Kidney epithelial cell (primary cell): ENCODE measurements at places on chromosomes 16 and 17.

DNA sequence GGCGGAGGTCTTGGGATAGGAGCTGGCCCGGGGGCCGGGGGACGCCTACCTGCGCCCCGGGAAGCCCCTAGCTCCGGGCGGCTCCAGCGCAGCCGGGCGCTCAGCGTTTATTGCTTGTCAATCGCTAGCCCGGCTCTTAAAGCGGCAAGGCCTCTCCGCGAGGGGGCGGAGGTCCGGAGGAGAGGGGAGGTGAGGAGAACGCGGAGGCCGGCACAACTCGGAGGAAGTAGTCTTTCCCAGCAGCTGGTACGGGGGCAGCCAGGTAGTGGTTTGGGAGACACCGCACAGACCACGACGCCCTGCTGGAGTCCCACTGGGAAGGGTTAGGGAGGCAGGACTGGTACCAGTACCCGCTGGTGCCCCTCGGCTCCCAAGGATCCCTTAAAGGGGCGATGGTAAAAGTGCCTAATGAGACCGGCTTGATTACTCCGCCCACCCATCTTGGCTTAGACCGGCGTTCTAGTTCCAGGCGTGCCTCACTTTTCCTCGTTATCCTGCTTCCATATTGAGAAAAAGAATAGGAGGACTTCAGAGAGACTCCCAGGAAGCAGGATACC is at the start of gene MPP2:
MPP2 (minus strand) TSS at position 112 of the 557 bp plus-strand sequence. CDS start 3,076 bp downstream, outside the sequence.
- no peak for DNase-seq

DNA sequence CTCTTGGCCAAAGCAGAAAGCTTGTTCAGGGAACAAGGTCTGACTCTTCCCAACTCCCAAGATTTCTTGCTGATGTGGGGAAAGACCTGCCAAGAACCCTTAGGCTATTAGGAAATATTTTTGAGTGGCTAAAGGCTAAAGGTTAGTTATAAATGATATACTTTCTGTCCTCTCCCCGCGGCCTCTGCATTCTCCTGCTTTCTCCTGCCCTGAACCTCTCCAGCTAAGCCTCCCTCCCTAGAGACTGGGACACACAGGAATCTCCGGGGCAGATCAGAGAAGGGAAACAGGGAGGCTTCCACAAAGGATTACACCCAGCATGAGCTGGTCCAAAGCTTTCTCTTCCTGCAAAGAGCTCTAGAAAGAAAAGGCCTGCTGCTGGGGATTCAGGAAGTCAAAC is 2.3 kb downstream of the SLC43A2 start:
- DNase-seq: no peak

- DNase-seq: no peak
Observed at GRCh38 chr16:25709213-25709612, 17.5 kb downstream of the HS3ST4 start.

DNA sequence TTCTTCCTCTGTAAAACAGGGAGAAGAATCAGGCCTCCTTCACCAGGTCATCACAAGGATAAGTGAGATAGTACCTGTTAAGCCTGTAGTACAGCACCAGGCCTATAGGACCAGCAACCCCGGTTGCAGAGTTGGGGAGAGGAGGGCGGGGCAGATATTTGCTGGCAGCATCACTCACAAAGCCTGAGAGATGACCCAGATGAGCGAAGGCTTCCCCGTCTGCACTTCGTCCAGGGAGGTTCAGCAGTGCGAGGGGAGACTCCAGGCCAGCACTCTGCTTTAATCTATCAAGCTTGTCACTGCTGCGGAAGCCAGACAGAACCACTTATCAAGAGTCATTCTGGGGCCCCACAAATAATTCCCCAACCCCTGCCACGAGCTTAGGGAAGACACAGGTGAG is 15.8 kb upstream of the RBBP6 start:
- no peak for DNase-seq

DNA sequence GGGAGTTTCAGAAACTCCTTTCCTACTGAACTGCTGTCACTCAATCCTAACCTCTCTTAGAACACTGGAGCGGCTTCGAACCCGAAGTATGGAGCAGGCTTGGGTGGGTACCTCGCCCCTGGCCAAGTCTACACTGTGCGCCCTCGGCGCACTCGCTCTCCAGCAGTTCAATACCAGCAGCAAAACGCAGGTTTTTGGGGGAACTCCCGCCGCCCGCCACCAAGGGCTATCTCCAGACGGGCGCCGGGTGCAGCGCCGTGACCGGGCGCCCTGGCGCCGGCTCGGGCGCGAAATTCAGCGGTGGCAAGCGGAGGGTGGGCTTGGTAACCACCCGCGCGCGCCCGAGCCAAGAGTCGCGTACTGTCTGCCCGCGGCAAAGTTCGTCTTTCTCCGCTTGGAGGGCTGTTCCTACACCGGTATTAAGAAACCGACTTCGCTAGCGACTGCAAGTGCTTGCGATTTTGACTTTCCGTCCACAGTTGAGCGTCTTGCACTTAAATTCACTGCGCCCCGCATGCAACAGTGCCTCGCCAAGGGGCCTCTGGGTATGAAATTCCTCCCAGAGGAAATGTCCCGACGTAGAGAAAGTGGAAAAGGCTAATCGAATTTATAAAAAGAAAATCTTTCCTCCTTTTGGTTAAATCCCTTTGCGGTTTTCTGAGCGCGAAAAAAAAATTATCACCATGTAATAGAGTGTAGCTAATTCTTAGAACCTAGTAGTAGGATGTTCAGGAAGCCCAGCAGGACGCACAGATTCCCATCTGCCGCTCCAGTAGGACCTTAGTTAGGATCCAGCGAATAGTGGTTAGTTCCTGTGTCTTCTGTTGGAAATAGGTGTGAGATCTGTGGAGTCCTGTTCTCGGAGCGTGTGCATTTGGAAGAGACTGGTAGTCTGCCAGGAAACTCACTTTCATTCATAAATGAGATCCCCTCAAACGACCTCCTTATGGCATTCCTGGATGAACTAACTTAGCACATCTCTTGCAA is 5.0 kb upstream of the SALL1 start:
- DNase-seq: no peak

GRCh38 chr16:68790130-68790761 is 53.1 kb upstream of the TANGO6 start:
- DNase-seq: peak; percentile 81

DNA sequence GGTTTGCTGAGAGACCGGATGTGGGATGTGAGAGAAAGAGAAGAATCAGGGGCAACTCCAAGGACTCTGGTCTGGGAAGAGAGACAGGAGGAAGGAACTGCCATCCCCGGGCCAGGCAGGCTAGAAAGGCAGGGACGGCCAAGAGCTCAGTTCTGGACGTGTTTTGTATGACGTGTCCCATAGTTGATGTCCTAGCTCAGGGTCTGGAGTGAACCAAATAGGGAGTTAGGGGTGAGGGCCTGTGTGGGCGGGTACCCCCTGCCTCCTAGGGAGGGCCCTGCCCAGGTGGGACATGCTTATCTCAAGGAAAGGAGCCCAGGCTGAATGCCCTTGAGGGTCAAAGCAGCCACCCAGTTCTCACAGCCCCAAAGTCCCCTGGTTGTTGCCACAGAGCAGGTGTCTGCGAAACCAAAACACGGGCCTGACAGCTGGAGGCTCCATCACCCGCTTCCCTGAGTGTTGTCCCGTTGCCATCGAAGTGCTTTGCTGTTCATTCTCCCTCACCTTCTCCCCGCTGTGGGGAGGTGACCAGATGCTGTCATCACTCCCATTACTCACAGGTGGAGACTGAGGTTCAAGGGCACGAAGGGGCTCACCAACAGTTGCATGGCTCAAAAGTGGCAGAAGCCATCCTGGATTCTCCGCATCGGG is 7.5 kb downstream of the ABCC3 start:
- DNase-seq: no peak

- no peak for DNase-seq
Observed at GRCh38 chr17:81687770-81688541, 4.1 kb downstream of the HGS start.

GRCh38 chr16:72961115-72961832 is 86.7 kb downstream of the ZFHX3 start:
- DNase-seq: peak; percentile 12

GRCh38 chr16:79449900-79450299 is 150.6 kb downstream of the MAF start:
- no peak for DNase-seq

DNA sequence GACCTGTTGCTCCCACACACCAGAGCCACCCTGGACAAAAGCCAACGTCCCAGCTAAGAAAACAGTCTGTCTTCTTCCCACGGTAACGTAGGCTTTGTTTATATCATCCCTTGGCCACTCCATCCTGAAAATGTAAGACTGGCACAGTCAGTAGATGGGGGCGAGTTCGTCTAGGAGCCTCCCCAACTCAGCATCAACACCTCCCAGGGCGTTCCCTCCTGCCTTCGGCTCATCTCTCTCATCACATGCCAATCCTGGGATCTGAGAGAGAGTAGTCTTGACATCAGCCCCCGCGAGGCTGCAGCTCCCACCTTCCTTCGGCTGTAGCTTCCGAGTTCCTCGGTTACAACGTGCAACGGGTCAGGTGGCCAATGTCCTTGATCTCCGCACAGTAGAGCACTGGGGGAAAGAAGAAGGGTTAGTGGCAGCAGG is 894 bp downstream of the RNF227 start:
- no peak for DNase-seq

GRCh38 chr17:48486557-48486956 is 44.3 kb downstream of the HOXB1 start:
- peak; percentile 98 for DNase-seq

DNA sequence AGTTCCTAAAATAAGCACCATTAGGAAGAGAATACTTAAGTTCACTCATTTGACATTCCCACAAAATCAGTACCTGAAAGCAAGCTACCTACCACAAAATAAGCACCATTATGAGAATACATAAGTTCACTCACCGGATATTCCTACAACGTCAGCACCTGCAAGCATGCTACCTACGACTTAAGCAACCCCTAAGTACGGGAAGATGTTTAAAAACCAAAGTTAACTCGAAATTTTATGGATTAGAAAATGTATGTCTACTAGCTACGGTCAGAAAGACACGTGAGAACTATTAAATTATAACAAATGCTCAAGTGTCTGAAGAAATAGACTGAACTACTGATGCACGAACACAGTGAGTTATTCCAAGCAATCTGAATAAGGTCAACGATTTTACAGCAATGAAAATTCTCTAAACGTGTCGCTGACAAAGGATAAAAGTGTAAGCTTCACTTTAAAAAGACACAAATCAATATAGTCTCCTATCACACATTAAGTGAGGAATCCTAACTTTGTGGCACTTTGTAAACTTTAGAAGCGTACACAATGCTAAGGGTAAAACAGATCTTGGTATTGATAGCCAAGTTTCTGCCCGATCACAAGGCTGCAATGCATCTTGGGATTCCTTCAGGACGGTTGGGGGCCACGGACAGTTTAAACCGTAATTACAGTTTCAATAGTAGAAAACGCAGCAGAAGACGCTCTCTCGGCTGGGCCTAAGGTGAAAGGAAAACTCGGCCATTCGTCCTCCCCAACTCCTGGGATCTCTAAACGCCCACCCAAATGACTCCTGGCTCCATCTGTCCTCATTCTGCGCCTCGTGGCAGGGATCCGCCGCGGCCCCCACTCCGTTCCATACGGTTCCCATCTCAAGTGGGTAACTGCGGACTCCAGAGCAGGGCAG is 1.3 kb downstream of the GSPT1 start:
- no peak for DNase-seq

DNA sequence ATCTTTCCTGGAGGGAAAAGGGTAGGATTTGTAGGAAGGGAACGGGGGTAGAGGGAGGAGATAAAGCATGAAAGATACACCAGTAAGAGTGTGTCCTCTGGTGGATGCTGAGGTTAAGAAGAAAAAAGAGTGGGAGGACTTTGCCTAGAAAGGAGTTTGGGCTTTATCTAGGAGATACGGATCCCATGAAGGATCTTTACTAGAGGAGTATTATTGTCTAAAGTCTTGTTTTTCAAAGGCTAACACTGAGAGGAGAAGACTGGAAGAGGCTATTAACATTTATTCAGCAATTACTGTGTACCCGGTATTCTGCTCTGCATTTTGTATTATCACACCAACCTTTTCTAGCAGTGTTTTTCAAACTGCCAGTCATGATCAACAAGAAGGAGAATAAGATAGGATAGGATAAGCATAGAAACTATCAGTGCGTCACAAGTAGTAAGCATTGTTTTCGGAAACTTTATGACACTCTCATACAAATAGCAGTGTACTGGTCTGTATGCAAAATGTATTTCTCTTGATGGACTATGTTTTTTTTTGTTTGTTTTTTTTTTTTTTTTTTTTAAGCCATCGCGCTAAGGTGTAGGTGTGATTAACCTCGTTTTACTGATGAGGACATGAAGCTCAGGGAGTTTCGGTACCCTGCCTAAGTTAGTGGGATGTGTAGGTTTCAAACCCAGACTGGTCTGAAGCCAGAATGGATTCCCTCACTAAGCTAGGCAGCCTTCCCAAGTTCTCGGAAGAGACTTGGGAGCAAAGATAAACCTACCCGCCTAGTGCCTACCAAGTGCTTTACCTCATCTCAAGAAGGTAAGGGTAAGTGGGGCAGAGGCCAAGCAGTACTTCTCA is 1.3 kb upstream of the SP2 start:
- DNase-seq: no peak

- no peak for DNase-seq
Observed at GRCh38 chr16:28208824-28209223, 2.9 kb downstream of the XPO6 start.

- no peak for DNase-seq
Observed at GRCh38 chr16:3122926-3123570, 10.7 kb downstream of the ZNF205 start.

DNA sequence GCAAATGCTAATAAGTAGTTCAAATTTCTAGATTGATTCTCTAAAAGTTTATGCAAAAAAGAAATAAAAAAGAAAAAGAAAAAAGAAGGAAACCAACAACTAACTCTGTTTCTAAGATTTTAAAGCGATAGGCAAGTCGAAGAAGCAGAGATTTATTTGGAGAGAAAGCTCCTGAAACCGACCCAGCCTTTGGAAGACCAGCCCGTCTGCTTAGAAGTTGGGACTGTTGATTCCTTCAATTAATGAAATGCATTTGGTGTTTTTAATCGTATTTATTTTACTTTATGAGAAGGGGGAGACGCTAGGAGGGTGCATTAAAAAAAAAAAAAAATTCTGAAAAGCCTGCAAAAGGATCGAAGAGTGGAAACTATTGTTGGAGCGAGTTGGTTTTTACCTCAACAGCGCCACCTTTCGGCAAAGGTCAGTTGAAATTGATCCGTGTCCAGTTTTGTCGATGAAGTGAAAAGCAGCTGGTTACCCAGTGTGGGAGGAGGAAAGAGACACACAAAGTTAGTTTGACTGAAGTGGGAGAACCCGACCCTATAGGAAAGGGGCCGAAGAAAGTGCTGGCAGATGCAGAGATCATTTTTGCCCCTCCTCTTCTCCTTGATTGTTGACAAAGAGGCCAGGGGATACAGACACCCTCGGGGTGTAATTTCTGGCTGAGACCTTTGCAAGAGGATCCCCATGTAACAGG is 1.5 kb upstream of the MAF start:
- DNase-seq: no peak

DNA sequence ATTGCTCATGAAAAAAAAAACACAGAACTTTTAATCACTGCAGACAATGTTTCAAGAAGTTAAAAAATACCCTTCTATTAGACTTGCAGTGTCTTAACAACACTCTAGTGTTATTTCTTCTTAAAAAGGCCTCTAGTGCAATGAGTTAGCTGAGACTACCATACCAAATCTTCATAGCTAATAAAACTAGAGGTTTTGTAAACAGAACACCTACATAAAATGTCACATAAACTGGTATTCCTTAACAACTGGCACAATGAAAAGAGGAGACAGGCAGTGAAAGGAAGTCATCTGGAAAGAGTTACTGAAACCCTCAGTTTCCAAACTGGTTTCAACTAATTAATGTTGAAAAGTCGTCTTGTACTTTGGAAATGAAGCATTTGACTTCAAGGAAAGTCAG is 394.2 kb upstream of the PMFBP1 start:
- DNase-seq: no peak
